Stimulated activated CD4-positive, alpha-beta T cell treated with anti-CD3 and anti-CD28 coated beads, Interleukin-15, amount 100 ng/mL, for 24 hours (primary cell): ENCODE measurements at places on chromosomes 16 and 17.

GRCh38 chr17:42378959-42379594 lies 9.2 kb downstream of the STAT3 start:
- DNase-seq, result no peak

GRCh38 chr17:42180922-42181850 lies at the start of gene KCNH4:
TSS of gene KCNH4 (minus strand) at chr17:42181142. CDS start at chr17:42180945, 197 bp downstream.
- peak; percentile 93 for DNase-seq

GRCh38 chr16:73166441-73166851 lies 118.5 kb upstream of the ZFHX3 start:
- DNase-seq, result no peak

GRCh38 chr16:68499006-68499405 lies 40.1 kb upstream of the ZFP90 start:
- DNase-seq, result no peak

GRCh38 chr16:68451676-68452075 lies 3.4 kb upstream of the SMPD3 start:
- no peak for DNase-seq

DNA sequence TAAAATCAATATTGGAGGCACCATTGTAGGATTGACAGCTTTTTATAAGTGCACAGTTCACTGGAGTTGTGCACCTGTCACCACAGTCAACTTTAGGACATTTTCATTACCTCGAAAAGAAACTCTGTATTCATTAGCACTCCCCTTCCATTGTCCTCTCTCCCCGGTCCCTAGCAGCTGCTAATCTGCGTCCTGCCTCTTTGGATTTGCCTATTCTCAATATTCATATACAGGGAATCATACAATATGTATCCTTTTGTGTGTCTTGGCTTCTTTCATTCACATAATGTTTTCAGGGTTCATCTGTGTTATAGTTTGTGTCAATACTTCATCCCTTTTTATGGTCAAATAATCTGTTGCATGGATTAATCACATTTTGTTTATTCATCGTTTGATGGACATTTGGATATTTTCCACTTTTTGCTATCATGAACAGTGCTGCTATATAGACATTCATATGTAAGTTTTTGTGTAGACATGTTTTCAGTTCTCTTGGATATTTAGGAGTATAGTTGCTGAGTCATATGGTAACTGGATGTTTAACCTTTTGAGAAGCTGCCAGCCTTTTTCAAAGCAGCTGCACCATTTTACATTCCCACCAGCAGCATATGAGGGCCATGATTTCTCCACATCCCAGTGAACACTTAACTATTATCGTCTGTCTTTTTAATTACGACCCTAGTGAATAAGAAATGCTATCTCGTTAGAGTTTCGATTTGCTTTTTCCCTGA lies 9.8 kb downstream of the DNAJA3 start:
- DNase-seq, result no peak

DNA sequence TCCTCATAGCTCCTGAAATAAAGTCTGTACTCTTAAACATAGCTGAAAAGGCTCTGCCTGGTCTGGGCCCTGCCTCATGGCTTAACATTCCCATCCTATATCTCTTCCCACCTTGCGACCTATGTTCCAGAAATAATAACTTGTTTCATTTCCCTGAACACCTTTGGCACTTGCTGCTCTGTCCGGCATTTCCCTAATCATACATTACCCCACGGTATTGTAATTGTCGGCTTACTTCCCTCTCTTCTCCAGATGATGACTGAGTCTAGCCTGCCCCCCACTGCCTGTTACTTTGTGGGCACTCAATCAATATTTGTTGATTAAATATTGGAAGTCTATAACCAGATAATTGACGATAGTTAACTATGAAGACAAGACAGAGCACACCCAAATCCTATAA lies 23.3 kb upstream of the SUPT4H1 start:
- no peak for DNase-seq

GRCh38 chr17:77656054-77656453 lies 302.4 kb upstream of the TNRC6C start:
- no peak for DNase-seq
